ENCODE measurements at places on chromosomes 5 and 9.
A peak's percentile ranks its signal among the peaks of the same experiment; 100 is the strongest.

DNA sequence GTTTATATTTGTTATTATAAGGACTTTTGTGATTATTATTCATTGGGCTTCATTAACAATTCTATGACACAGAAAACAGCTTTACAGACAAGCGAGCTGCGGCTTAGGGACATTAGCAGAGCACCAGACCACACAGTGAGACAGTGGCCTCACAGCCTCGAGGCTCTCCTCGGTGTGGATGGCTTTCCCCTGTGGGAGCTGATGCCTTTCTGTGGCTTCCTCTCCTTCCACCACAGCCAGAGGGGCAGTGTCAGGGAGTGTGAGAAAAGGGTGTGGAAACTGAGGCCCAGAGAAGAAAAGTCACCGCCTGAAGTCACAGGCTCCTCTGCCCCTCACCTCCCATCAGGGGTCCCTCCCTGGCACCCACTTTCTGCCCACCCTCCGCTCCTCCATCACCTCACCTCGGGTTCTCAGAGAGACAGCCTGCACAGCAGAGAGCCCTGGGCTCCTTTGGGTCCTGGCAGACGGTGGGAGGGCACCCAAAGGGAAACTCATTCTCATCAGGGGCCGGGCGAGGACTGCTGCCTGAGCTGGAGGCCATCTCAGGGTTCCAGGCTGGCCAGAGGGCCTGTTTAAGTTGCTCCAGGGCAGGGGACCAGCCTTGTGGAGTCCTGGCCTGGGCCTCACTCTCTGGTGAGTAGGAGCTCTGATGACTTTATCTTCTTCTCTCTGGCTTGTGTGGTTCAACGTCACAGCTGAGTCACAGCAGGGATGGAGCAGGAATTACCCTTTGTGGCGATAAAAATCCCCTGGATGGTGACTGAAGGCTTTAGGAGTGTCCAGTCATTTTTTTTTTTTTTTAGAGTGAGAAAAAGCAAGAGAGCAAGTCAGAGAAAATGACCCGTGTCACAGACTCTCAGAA is 830 bp downstream of the TRAF1 start:
- peak; percentile 75 for DNase-seq

DNA sequence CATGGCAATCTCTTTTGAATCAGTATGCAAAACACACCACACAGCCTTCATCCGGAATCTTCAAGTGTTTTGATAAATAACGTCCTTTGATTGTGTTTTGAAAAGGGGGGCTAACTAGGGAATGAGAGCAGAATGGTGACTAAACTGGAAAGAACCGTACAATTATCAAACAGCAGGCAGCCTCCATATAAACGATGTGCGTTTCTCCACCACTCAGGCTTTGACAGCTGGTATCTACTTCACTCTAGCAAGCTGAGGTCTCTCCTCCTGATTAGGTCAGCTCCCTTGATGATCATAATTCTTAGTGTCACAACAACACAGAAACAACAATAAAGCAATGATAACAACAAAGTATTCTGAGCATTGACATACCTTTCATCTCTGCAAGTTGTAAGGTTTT is 465.9 kb downstream of the TUSC1 start:
- no peak for DNase-seq

DNA sequence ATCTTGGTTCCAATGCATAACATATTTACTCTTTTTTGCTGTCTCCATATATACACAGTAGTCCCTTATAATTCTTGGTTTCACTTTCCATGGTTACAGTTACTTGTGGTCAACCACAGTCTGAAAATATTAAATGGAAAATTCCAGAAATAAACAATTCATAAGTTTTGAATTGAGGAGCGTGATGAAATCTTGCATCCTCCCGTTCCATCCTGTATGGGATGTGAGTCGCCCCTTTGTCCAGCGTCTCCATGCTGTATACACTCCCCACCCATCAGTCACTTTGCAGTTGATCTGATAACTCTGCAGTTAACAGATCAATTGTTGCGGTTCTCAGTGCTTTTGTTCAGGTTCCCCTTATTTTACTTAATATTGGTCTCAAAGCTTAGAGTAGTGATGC is 11.5 kb upstream of the FAF2 start:
- DNase-seq: no peak

- no peak for DNase-seq
These were observed 317.6 kb upstream of the KLF4 start for GRCh38 chr9:107807183-107807582.

GRCh38 chr5:150155258-150156026 is at the start of gene PDGFRB:
TSS of gene PDGFRB (minus strand) at chr5:150155845. CDS start at chr5:150137047, 18,798 bp downstream.
- peak; percentile 19 for DNase-seq

DNA sequence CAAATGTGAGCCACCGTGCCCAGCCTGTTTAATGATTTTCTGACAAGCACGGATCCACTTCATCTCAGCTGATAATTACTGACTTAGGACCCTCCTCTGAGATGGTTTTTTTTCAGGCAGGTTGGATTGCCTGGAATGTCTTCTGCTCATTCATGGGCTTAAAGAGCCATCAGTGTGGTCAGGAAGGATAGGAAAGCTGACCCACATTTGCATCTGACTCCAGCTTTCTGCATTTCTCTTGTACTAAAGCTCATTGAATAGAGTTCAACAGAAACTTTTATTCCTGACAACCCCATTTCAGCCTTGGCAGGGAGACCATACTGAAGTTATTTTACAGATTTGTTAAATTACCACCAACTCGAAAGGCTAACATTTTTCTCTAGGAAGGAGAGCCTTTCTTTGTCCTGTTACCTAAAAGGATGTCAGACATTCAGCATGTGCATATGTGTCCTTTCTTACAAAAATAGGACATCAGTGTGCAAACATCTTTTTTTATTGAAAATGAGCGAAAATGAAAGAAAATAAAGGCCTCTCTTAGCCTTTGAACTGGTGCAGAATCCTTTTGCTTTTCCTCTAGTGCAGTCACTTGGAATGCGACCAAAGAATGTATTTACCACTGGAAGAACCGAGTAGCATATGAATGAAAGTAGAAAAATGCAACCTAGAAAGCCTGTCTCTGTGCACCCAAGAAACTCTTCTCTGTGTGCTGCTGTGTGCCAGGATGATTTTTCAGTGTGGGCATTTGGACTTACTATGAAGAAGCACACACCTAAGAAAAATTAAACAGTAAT is 26.6 kb downstream of the ADCY2 start:
- no peak for DNase-seq

- no peak for DNase-seq
These were observed 1.1 kb downstream of the PCDHAC1 start for GRCh38 chr5:140927228-140927573.

DNA sequence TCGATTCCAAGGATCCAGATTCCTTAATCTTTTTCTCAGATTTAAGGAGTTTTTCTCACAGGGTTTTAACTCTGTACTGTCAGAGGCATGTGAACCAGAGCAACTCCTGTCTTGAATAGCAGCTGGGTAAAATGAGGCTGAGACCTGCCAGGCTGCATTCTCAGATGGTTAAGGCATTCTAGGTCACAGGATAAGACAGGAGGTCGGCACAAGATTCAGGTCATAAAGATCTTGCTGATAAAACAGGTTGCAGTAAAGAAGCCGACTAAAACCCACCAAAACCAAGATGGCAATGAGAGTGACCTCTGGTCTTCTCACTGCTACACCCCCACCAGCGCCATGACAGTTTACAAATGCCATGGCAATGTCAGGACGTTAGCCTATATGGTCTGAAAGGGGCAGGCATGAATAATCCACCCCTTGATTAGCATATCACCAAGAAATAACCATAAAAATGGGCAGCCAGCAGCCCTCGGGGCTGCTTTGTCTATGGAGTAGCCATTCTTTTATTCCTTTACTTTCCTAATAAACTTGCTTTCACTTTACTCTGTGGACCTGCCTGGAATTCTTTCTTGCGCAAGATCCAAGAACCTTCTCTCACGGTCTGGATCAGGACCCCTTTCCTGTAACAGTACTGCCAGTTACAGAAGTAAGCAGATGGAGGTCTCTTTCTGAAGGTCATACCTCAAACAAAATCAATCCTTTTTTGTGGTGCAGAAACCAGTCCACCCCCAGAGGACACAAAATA is 87.1 kb downstream of the SLC38A9 start:
- DNase-seq: no peak

- no peak for DNase-seq
These were observed 298.0 kb downstream of the FBXL7 start for GRCh38 chr5:15798006-15798405.

DNA sequence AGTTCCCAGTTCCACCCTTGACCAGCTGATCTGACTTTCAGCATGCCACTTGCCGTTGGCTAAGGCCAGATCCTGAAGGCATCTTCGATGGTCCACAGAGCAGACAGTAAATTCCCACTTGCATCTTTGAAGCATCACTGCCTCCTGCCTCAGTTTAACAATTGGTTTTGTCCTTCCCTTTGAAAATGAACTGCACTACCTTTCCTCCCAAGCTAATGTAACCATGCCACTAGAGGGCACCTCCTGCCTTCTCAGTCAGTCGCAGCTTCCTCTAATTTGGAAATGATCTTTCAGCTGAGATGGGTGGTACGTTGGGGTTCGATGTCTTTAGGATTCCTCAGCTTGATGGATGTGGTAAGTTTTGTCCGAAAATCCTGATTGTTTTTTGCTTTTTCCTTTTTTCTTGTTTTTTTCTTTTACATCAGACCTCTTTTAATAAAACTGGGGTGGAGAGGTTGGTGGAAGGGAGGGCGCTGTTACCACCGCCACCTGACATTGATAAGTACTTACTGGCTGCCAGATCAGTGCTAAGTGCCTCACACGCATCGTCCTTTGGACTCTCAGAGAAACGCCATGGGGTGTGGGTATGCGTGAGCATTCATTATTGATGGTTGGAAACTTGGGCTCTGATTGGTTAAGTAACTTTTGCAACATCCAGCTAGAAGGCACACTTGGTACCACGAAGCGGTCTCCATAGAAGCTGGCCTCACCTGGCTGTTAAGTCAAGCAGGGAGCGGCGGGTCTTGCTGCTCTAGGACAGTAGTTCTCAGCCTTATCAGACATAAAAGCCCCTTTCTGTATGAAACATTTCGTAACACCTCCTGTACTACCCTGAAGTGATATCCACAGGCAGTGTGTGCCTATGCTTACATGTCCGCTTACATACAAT is 16.9 kb downstream of the PTTG1 start:
- peak; percentile 74 for DNase-seq

GRCh38 chr5:61329550-61330128 is 2.4 kb upstream of the ZSWIM6 start:
- peak; percentile 57 for DNase-seq

- no peak for DNase-seq
These were observed 96.6 kb upstream of the ABCA1 start for GRCh38 chr9:105024529-105024928.

DNA sequence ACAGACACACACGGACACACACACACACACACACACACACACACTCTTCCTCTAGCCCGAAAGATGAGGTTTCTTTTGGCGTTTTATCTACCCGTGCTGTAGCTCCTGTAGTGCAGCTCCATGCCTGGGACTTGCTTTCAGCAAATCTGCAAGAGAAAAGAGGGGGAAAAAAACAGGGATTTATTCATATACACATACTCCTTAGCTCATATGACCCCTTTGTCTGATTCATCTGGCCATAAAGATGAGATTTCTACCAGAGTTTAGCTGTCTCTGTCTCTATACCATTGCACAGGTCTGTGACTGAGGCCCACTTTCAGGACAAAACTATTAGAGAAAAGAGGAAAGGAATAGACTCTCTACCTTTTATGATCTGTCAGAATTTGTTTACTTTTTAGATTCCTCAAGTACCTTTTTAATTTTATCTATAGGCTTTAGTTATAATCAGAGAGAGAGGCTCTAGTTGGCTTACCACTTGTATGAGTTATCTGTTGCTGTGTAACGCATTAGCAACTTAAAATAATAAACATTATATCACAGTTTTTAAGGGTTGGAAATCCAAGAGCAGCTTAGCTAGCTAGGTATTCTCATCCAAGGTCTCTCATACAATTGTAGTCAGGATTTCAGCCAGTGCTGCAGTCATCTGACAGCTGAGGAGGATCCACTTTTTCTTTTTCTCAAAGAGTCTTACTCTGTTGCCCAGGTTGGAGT is 14.7 kb downstream of the SNX2 start:
- DNase-seq: no peak

DNA sequence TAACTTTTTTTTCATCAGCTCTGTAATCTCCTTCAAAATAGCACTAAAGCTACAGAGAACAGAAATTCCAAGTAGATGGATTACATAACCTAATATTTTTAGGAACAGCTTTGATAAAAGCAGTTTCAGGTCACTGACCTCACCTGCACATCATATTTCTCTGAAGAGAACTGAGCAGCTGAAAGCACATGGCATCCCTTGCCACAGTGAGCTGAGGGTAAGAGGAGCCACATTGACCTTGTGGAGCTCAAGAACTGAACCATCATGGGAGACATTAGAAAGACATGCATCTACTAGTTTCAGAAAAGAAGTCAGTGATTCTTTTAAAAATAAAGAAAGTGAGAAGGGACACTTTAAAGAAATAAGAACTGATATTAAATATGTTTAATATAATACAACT is 222.7 kb downstream of the CFAP90 start:
- DNase-seq: no peak

GRCh38 chr5:133977858-133978257 is 9.4 kb upstream of the C5orf15 start:
- no peak for DNase-seq

- no peak for DNase-seq
These were observed 34.8 kb upstream of the RAB3C start for GRCh38 chr5:58548068-58548467.
